ENCODE measurements at places on chromosomes 16 and 17.

DNA sequence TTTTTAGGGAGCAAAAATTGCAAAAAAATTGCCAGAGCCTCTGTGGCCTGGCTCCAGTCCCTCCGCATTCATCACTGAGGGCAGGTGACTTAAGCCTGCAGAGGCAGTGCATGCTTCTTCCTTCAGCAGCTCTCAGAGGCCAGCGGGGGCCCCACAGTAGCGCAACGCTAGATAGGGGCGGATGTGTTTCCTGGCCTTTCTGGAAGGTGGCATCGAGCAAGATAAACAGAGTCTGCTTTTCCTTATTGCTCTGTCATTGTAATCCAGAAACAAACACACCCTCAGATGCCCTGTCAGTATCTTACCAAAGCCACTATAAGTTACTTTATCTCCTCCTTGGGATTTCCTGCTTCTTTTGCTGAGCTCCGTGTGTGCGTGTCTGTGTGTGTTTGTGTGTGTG lies 75.5 kb upstream of the IRX6 start:
- no peak for DNase-seq

DNA sequence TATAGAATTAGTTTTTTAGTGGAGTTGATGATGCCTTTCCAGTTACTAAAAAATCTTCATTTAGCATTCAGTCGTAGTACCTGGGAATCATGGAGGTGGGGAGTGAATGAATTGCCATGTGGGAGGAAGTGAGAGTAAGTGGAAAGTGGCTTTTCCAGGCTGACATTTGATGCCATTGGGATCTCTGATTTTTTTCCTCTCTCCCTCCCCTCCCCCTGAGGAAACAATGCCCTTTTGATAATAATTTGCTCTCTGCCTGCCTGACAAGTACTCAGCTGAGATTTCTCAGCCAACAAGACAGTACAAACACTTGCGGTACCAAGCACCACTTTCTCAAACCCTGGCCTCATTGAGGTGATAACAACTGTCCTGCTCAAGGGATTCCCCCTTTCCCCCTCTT lies 2.2 kb downstream of the UBE2Z start:
- no peak for DNase-seq

GRCh38 chr17:5943232-5943631 lies 126.9 kb upstream of the WSCD1 start:
- no peak for DNase-seq

GRCh38 chr16:49356728-49357488 lies 16.7 kb upstream of the C16orf78 start:
- DNase-seq, result no peak

GRCh38 chr16:19886073-19886941 lies 1.7 kb upstream of the GPRC5B start:
- peak; percentile 69 for DNase-seq

DNA sequence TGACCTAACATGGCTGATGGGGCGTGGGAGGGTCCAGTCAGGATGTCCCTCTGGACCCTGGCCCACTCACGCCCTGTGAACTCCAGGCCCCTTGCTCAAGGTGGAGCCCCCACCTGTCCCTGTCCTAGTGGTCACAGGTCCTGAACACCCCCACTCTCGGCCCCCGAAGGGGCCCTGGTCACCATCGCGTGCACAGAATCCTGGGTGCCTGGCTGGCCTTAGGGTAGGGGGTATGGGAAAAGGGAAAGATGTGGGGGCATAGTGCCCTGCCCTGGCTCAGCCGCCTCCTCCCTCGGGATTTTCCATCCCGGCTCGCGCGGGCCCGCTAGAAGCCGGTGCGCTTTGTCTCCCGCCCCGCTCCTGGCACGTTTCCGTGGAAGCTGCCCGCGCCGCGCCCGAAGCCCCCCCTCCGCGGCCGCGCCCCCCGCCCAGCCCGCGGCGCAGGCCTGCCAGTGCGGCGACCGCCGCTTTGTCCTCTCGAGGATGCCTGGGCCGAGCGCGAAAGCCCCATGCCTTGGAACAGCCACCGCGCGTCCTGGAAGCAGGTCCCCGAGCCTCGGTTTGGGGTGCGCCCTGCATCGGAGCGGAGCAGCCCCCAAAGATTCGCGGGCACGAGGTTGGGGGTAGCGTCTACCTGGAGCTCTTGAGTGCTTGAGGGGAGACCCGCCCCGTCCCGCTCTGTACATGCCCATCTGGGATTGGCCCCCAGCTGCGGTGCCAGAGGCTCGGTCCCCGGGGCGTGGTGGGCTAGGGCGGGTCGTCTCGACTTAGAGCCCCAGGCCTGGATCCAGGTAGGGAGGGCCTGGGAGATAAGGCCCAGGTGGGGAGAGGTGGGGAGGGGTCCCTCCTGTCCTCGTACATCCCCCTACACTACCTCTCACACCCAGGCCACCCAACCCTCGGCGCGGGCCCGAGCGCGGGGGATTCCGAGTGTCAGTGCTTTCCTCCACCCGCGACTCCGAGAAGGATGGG lies 1.3 kb downstream of the SMPD3 start:
- no peak for DNase-seq

DNA sequence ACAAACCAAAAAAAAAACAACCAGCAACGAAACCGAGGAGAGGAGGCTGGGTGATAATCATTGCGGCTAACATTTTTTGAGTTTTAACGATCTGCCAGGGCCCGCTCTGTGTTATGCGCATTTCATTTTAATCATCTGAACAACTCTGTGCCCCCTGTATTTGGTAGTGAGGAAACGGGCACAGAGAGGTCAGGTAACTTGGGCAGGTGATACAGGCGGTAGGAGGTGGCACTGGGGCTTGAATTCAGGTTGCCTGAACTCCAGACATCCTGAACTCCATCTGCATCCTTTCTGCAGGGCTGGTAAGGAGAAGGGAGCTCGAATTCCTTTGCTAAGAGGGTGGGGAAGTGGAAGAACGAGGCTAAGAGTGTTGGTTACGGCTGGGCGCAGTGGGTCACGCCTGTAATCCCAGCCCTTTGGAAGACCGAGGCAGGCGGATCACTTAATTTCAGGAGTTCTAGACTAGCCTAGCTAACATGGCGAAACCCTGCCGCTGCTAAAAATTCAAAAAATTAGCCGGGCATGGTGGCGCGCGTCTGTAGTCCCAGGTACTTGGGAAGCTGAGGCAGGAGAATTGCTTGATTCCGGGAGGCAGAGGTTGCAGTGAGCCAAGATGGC lies 1.1 kb downstream of the CLUAP1 start:
- no peak for DNase-seq

- DNase-seq, result peak; percentile 18
Measured at GRCh38 chr17:34703533-34703932, 124.2 kb downstream of the TMEM132E start.

GRCh38 chr17:48139944-48140343 lies 32.4 kb downstream of the SNX11 start:
- DNase-seq, result no peak

DNA sequence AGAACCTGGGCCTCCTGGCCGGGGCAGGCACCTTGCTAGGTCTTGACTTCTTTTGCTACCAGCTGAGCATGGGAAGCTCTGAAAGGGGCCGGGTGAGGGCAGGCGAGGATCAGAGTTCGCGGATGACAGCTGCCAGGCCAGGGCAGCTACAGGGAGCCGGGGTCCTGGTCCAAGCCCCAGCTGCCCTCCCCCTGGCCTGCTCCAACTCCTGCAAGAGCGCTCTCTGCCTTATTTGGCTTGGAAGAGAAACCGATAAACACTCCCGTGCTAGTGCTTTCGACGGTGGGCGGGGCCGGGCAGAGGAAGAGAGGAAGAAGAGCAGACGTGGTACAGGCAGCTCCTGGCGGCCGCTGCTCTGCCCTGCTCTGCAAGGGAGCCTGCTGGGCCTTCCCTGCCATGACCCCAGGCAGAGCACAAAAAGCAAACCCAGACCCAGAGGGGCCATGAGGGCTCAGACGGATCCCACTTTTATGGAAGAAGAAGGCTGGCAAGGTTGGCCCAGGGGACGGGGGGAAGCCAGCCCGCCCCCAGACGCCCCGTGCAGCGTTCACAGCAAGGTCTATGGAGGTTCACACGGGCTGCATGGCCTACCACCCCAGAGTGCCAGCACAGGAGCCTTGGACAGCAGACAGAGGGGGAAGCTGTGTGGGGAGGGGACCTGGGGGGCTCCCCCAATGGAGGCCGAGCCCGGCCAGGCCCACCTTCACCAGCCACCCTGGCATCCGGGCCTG lies 25.6 kb downstream of the PIEZO1 start:
- peak; percentile 31 for DNase-seq

DNA sequence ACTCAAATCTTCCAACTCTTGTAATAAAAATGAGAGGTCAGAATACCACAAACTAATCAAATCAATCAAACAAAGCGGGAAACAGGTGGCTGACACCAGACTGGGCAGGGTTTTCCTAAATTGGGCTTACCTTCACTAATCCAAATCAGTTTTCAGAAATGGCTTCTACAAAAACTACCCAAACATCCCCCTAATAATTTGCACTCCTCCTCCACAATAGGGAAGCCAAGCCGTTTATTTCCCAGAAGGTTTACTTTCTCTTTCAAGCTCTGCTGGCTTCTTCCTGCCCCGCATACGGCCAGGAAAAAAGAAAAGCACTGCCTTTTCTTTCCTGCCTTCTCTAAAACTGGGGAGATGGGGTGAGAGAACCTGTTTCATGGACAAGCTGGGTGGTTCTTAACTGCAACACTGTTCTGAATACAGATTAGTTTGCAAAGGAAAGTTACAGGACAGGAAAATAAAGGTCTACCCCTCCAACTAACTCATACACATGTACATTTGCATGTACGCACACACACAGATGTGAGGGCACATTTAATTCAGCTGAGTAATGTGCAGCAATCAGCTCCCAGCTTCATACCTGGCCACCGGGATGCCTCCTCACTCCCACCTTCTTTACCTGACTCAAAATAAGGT lies 9.2 kb downstream of the STAT3 start:
- no peak for DNase-seq

DNA sequence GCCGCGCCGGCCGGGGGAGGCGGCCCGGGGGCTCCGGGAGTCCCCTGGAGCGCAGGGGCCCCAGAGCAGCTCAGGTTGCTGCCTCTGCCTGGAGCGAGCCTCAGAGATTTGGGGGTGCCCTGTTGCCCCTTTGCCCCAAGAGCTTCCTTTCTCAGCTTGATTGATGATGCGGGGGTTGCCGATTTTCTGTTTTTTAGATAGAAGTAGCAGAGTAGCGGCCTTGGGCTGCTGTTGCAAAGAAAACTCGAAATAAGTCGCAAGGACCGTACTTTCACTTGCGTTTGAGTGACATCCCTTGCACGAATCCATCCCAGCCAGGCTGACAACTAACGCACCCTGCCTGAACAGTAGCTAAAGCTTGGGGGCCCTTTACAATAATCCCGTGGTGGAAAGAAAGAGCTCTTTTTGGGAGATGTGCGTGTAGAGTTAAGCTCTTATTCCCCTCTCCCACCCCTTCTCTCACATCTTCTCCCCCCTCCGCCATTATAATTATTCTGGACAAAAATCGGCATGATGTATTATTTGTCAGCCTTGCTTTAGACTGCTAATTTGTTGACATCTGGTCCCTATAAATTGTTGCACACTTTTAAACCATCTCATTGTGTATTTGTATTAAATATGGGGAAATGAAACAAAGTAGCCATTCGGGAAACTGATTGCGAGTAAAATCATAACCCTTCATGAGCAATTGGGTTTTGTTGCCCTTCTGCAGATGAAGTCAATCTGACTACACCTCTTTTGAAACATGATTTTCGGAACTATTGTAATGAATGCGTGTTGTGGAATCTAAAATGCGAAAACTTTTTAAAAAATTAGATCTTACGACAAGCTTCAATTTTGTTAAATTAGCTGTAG lies 873 bp downstream of the USP10 start:
- no peak for DNase-seq

DNA sequence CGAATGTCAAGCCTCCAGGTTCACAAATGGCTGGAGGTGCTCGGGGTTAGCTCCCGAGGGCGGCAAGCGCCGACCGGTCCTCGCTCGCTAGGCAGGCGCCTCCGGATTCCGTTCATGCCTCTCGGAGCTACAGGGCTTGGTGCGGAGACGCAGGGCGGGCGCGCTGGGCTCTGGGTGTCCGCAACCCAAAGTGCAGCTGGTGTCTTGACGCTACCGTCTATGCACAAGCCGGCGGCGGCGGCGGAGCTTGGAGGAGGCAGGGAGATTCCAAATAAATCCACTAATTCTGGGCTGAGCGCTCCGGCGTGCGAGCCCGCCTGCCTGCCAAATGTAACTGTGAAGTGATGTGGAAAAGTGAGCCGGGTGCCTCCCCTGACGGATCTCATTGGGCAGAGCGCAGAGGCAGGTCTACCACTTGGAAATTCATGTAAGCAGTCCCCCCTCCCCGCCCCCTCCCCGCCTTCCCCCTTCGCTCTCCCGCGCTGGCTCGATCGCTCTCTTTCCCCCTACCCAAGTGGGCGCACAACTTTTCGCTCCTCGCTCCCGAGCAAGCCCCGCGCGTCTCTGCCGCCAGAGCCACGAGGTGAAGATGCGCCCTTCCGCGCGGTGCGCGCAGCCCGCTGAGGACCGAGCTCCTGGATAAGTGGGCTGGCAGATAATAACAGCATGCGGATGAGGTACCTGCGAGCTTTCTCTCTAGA lies at the start of gene CDH8:
CDH8 (minus strand) TSS at position 338 of the 701 bp plus-strand sequence. CDS start 15,035 bp downstream, outside the sequence.
- DNase-seq, result peak; percentile 12

GRCh38 chr17:33240362-33240761 lies 52.7 kb downstream of the ASIC2 start:
- DNase-seq, result no peak

GRCh38 chr16:83095941-83096692 lies 469.3 kb downstream of the CDH13 start:
- peak; percentile 63 for DNase-seq

- no peak for DNase-seq
Measured at GRCh38 chr16:75780669-75781068, 54.4 kb upstream of the CPHXL start.

- peak; percentile 61 for DNase-seq
Measured at GRCh38 chr16:24988593-24989338, 26.4 kb downstream of the ARHGAP17 start.

DNA sequence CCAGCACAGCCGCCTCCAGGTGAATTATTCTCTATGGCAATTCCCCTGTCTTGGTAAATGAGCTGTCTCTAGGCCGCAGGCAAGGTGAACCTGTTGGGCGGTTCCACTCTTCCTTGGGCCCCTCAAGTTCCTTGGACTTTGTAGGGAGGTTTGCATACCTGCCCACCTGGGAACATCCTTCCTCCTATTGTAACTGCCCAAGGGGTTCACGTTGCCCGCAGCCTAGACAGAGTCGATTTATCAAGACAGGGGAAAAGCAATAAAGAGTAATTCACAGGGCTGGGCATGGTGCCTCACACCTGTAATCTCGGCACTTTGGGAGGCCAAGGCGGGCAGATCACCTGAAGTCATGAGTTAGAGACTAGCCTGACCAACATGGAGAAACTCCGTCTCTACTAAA lies 122.5 kb downstream of the KCNJ18 start:
- no peak for DNase-seq

All from fibroblast of upper back skin (primary cell).